ENCODE measurements at places on chromosomes 4 and X. TPM values are rescaled to one million over a fixed set of nuclear protein-coding genes. Genes with fewer than 3 reads are reported as not detected.

The RHOXF2B gene
- not detected for total RNA-seq

The SLC9B1 gene
- 2.5 TPM for total RNA-seq

The FGFBP1 gene
- total RNA-seq, result not detected

The NPY2R gene
- not detected for total RNA-seq

The IBSP gene
- total RNA-seq, result not detected

The P2RY10 gene
- total RNA-seq, result 80.5 TPM

The ITGB1BP2 gene
- total RNA-seq, result 2.8 TPM

The JAKMIP1 gene
- total RNA-seq, result 0.13 TPM

GRCh38 chr4:152162331-152162697 lies 373.6 kb downstream of the FBXW7 start:
- DNase-seq, result no peak

- no peak for DNase-seq
These were observed 531.9 kb downstream of the PCDH18 start for GRCh38 chr4:137000432-137000831.

DNA sequence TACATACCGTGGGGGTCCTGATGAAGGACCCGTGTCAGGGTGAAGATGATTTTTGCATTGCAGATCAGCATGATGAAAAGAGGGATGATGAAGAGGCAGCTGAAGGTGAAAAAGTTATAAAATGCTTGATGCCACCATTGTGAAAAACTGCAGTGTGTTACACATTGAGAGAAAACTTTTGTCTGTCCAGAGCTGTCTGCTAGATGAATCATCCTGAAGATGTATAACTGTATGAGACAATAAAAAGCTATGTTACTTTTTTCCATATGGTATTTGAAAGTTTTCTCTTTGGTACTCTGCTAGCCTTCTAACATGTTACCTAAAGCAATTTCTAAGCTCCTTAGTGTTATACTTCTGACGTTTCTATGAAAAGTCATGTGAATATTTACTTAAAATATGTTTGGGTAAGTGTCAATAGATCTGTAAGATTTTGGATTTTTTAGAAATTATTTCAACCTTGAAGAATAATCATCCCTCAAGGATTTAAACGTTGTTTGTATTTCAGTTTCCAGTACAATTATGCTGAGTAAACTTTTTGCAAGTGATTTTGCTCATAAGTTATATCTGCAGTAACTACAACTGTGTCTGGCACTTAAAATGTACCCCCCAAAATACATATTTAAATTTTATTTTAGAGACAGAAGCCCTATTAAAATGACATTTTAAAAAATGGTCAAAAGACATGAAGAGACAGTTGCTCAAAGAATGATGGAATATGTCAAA lies 9.5 kb downstream of the GNRHR start:
- no peak for DNase-seq

GRCh38 chr4:150625033-150625432 lies 43.1 kb downstream of the MAB21L2 start:
- no peak for DNase-seq

- no peak for DNase-seq
These were observed 34.6 kb upstream of the LEF1 start for GRCh38 chr4:108203377-108203776.

GRCh38 chr4:112423591-112423990 lies 92.4 kb downstream of the NEUROG2 start:
- DNase-seq, result no peak

DNA sequence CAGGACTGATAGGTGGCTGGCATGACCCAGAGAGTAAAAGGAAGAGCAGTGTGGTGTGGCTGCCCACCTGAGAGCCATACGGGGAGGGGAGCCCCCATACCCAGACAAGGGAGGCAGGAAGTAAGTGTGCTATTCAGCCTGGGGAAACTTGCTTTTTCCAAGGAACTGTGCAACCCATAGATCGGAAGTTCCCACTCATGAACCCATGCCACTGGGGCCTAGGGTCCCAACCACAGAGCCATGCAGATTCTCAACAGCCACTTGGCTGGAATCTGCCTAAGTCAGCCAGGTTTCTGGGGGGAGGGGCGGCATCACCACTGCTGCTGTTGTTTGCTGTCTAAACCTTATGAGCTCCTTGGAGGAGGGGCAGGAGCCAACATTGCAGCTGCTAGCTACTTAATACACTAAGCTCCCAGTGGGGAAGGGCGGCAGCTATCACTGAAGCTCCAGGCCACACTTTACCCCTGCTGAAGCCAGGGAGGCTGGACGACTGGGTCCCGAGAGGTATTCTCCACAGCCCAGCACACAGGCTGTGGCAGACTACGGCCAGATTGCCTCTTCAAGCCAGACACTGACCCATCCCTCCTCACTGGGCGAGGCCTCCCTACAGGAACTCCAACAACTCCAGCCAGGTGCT lies 410.4 kb downstream of the INPP4B start:
- DNase-seq, result no peak

DNA sequence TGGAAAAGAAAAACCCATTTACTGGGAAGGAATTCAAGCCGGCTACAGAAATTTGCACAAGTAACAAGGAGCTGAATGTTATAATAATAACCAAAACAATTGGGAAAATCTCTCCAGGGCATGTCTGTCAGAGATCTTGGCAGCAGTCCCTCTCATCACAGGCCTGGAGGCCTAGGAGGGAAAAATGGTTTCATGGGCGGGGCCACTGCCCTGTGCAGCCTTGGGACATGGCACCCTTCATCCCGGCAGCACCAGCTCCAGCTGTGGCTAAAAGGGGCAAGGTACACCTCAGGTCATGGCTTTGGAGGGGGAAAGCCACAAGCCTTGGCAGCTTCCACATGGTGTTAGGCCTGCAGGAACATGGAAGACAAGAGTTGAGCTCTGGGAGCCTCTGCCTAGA lies 513.1 kb upstream of the CNKSR2 start:
- DNase-seq, result no peak

- DNase-seq, result peak; percentile 37
These were observed 63.4 kb downstream of the NFKB1 start for GRCh38 chr4:102564399-102565059.

GRCh38 chr4:187516224-187516623 lies 479.3 kb upstream of the ZFP42 start:
- no peak for DNase-seq

- DNase-seq, result no peak
These were observed 998.6 kb downstream of the RPA4 start for GRCh38 chrX:97882306-97882705.
